ENCODE measurements at places on chromosomes 4 and X.
A peak's percentile ranks its signal among the peaks of the same experiment; 100 is the strongest.

DNA sequence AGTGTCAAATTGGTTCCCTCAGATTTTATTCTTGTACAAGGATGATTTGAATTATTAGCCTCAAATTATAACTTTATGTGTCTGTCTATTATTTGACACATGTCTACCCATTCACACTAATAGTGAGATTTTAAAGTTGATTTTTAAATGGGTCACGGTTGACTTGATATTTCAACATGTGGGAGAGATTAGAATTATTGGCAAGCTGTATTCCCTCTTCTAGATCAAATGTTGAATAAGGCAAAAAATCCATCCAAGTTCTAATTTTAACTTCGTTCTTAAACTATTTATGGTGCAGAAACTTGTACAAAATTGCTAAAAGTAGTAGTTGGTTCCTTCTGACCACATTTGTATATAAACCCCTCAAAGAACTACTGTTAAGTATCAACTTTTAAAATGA, 1498.0 kb downstream of the STIM2 start:
- DNase-seq = no peak

GRCh38 chr4:188008377-188008776, 12.8 kb downstream of the ZFP42 start:
- no peak for DNase-seq

DNA sequence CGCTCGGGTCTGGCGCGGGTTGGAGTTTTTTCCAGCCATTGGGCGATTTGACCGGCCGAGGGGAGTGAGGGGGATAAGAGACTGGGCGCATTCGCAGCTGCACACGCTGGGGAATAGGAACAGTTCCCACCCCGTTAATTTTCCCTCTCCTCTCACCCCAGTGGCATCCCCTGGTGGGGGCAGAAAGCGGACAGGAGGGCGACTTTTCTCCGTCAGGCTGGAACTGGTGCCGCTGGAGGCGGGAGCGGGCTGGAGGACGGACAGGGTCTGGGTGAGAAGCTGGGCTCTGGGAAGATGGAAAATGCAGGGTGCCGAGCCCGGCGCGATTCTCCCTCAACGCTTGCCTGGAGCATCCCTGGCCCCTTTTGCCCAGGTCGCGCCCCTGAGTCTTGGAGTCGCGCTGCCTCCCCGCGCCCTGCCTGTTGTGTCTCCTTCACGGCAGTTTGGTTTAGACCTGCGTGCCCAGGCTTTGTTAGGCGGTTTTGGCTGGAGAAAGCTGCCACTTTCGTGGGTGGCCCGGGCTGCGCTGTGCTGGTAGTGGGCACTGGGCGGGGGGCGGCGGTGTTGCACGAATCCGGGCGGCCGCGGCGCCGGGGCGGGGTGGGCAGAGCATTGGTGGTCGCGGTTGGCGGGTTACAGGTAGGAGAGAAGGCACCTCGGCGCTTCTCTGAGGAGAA, 2.0 kb downstream of the ADGRL3 start:
- no peak for DNase-seq

- no peak for DNase-seq
These were observed 175.8 kb upstream of the MTMR8 start for GRCh38 chrX:64571011-64571410.

DNA sequence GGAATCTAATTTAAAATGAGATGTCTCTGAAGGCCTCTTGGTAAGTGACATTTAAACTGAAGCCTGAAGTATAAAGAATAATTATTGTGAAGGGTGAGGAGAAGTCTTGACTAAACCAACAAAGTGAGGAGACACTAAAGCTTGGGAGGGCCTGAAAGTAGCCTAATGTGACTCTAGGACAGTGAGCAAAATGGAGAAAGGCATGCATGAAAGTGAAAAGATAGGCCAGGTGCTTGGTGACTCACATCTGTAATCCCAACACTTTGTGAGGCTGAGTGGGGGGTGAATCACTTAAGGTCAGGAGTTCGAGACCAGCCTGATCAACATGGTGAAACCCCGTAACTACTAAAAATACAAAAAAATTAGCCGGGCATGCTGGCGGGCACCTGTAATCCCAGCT, 46.9 kb upstream of the SMARCAD1 start:
- no peak for DNase-seq

GRCh38 chr4:100246697-100247096, 56.4 kb upstream of the DDIT4L start:
- no peak for DNase-seq

DNA sequence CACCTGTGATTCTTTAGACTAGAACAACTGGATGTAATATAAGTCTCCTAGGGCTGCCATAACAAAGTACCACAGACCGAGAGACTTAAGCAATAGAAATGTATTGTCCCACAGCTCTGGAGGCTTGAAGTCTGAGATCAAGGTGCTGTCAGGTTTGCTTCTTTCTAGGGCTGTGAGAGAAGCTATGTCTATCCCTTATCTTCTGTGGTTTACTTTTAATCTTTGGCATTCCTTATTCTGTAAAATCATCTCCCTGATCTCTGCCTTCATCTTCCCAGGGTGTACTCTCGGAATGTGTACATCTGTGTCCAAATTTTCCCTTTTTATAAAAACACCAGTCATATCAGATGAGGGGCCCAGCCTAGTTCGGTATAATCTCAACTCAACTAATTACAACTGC, 10.3 kb upstream of the HOPX start:
- DNase-seq = no peak

- DNase-seq = no peak
These were observed 312.6 kb downstream of the PACRGL start for GRCh38 chr4:21012851-21013331.

GRCh38 chr4:156778606-156779005, 193.0 kb downstream of the PDGFC start:
- no peak for DNase-seq

DNA sequence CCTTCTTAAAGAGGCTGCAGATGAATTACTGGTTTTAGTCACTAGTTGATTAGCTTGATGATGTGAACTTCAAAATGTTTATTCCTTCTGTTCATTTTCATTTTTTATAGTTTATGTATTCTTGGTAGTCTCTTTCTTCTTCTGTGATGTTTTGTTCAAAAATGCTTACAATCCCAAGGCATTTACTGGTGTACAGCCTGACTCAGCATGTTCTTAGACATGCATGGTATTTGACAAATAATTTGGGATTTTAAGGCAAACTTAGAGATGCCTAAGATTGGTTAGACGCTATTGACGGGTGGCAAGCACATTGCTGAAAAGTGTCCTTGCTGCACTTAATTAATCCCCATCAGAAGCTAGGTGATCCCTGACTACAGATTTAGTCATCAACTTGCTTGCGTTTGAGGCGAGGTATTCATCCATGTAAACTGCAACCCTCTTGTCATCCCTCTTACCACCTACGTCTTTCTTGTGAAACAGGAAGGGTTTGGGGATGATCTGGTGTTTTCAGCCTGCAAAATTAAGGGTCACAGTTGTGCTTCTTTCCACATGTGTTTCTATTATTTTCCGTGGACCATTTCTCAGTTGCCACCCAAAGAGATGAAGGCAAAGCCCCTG, 331.8 kb downstream of the DKK2 start:
- DNase-seq = no peak

- no peak for DNase-seq
These were observed 15.0 kb upstream of the MSMO1 start for GRCh38 chr4:165312506-165312905.

GRCh38 chr4:120508036-120508435, 414.5 kb downstream of the PRDM5 start:
- no peak for DNase-seq

GRCh38 chr4:160819791-160820190, 1344.0 kb downstream of the FSTL5 start:
- DNase-seq = no peak

DNA sequence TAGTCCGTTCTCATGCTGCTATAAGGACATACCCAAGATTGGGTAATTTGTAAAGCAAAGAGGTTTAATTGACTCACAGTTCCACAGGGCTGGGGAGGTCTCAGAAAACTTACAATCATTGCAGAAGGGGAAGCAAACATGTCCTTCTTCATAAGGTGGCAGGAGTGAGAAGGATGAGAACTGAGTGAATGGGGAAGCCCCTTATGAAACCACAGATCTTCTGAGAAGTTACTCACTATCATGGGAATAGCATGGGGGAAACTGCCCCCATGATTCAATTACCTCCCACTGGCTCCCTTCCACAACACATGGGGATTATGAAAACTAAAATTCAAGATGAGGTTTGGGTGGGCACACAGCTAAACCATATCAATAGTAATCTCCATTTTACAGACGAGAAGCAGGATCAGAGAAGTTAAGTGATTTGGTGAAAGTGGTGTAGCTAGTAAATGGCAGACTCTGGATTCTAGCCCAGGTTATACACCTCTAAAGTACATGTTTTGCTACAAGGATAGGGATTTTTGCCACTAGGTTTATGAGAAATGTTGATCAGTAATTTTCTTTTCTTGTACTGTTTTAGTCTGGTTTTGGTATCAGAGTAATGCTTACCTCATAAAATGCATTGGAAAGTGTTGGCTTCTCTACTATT, 47.3 kb upstream of the C1GALT1C1 start:
- DNase-seq = no peak

DNA sequence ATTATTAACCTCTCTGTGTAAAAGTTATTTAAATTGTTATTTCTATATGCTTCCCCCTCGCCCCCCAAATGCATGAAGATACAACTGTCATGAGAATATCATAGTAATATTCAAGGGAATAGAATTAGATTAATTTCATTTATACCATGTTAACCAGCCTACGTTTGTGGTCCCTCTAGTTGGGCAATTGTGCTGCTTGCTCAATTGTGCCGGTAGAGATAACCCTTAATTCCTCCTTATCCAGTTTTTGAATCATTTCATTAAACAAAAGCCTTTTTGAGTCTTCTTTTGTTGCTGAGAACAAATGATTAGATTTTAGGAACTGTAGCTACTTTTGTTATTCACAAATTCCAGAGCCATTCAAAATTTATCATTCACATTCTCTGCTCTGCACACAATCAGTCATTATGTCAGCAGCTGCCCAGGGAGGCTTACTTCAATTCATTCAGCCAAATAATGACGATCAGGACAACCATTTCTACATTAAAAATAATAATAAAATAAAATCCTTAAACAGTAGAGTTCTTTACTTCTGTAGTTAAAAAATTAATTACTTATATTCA, 98.1 kb downstream of the ADGRL3 start:
- DNase-seq = no peak

- DNase-seq = no peak
These were observed 118.3 kb downstream of the KCNIP4 start for GRCh38 chr4:21830272-21830671.

- no peak for DNase-seq
These were observed 76.1 kb downstream of the SORBS2 start for GRCh38 chr4:185735866-185736400.

DNA sequence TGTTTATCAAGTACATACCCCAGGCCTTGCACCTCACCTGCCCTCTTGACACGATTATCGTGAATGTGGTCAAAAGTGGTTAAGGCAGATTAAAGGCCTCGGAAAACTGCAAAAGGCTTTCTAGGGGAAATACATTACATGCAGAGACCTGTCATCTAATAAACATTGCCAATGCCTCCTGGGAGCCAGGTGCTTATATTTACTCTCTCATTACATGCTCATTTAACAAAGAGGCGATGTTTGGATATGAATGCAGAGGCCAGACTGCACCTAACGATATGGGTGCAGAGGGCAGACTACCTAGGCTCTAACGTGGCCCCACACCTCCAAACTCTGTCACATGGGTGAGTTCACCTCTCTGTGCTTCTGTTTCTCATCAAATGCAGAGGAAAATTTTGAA, 14.5 kb downstream of the CRMP1 start:
- DNase-seq = no peak

- no peak for DNase-seq
These were observed 71.6 kb upstream of the NFKB1 start for GRCh38 chr4:102429553-102429952.

- no peak for DNase-seq
These were observed at the start of gene MAGEB1 for GRCh38 chrX:30246769-30247489. MAGEB1 (plus strand) TSS chrX:30247146; CDS start chrX:30250494, 3,348 bp downstream.

DNA sequence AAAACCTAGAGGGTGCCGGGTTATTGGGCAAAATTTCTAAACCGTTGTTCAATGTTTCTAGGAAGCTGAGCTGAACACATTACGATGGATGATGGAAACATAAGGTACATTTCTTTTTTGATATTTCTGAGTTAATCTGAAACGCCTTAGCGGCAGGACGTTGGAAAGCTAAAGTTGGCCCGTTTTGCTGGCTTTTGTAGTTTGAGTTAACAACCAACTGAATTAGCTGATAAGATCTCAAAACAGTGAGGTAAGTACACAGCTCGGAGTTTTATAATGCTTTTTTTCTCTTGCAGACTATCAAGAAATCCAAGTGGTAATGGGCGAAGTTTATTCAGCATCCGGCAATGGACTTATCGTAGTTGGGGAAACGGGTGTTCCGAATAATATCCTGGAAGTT, 73.5 kb downstream of the PRSS12 start:
- DNase-seq = peak; percentile 1

DNA sequence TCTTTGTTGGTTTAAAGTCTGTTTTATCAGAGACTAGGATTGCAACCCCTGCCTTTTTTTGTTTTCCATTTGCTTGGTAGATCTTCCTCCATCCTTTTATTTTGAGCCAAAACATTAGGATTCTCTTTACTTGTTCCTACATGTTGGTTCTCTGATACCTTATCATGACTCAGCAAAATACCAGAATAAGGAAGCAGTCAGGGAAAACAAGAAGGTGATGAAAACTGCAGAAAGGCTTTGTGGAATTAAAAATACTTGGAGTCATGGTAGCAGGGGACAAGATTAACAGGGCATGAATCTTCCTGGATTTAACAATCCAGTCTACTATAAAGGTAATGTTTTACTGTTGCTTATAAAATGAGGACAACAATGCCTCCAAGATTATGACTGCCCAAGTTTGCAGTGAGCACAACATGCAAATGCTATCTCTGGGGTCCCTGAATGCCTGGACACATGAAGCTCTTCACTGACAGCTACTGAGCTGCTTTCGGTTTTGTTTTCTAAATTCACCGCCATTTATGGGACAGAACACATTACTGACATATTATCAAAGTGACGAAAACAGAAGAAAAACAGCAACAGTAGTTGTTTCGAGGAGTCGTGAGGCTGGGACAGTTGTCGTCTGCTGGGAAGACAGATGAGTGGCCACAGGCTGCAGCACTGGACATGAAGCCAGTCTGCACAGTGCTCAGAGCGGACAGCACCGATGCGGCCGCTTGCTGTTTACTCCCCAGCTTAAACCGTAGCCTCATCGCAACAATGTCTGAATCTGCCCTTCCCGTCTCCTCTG, 174.5 kb upstream of the DKK2 start:
- no peak for DNase-seq

DNA sequence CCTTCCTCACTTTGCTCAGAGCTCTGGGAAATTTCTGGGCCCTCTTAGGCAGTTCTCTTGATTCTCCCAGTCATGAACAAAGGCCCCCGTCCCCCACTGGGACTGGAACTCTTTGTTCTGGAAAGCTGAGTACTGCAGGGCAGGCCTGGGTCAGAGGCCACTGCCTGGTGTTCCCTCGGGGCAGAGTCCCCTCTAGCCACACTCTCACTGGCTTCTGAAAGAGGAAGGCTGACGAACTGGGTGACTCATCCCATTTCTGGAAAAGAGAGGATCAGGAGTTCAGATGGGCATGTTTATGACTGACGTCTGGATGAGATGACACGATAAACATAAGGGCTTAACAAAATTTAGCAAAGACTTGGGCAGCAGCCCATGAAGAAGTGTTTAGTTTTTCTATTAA, 47.7 kb downstream of the DDX3X start:
- no peak for DNase-seq

Measured in stimulated activated naive CD4-positive, alpha-beta T cell (primary cell).